ENCODE measurements at places on chromosomes 7 and 10. TPM values are rescaled to one million over a fixed set of nuclear protein-coding genes. Genes with fewer than 3 reads are reported as not detected.

ZNF365 gene
- 22.8 TPM for total RNA-seq

DNA sequence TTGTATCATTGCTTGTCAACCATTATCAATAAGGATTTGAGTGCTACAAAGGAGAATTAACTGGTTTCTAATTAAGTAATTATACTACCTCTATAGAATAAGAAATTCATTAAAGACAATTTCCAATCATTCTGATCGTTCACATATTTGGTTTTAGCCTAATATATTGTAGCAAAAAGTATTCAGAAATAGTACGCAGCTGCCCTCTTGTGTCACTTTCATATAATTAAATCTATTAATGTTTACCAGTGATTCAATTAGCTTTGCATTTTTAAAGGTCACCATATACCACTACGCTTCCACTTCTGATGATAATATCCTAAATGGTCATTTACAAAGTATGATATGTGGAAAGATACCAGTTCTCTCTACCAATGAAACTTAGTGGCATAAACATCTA is 128.3 kb downstream of the NEBL start:
- H3K27me3 ChIP-seq = no peaks in the 10 kb centered on the region
- H3K27ac ChIP-seq = no peak overlapping the region
- DNase-seq = no peak

DNA sequence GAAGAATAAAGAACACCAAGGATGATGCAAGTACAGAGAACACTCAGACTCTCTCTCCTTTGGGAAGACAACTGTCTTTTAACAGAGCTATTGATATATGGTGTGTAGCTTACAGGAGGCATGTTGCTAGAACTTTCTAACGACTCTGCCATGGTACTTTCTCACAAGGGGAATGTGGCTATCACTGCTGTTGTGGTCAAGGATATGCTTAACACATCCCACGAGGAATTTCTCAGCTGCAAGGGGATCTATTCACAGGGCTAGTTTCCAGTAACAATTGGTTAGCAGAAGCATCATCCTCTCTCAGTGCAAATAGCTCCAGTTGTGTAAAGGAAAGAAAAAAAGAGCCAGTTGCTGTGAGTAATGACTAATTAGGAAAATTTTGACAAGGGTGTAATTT is 826.0 kb downstream of the SORCS1 start:
- no peaks in the 10 kb centered on the region for H3K36me3 ChIP-seq
- no peak overlapping the region for H3K4me3 ChIP-seq
- no peak for DNase-seq
- no peaks in the 10 kb centered on the region for H3K27me3 ChIP-seq
- H3K27ac ChIP-seq = no peak overlapping the region
- no peaks in the 10 kb centered on the region for H3K4me1 ChIP-seq

- no peak for DNase-seq
- no peak overlapping the region for H3K27ac ChIP-seq
- H3K4me3 ChIP-seq = no peak overlapping the region
- H3K36me3 ChIP-seq = no peaks in the 10 kb centered on the region
- no peaks in the 10 kb centered on the region for H3K27me3 ChIP-seq
Measured at GRCh38 chr7:139300390-139300789, 40.7 kb upstream of the FMC1 start.

GRCh38 chr7:158957510-158957906 is 101.2 kb downstream of the DYNC2I1 start:
- no peaks in the 10 kb centered on the region for H3K27me3 ChIP-seq

GRCh38 chr10:63156236-63156635 is 23.1 kb downstream of the NRBF2 start:
- no peaks in the 10 kb centered on the region for H3K4me1 ChIP-seq
- no peak overlapping the region for H3K27ac ChIP-seq
- H3K4me3 ChIP-seq = no peak overlapping the region
- H3K27me3 ChIP-seq = no peaks in the 10 kb centered on the region
- H3K36me3 ChIP-seq = peaks cover 9% of the 10 kb centered on the region

DNA sequence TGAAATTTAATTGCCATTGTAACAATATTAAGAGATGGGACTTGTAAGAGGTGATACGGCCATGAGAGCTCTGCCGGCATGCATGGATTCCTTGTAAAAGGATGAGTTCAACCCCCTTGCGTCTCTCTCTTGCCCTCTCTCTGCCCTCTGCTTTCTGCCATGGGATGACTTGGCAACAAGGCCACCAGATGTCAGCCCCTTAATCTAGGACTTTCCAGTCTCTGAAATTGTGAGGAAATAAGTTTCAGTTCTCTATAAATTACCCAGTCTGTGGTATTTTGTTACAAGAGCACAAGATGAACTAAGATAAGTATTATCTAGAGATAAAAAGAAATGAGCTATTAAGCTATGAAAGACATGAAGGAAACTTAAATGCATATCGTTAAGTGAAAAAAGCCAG is 145.7 kb upstream of the AHR start:
- no peaks in the 10 kb centered on the region for H3K36me3 ChIP-seq
- H3K27me3 ChIP-seq = no peaks in the 10 kb centered on the region
- H3K4me1 ChIP-seq = no peaks in the 10 kb centered on the region
- no peak overlapping the region for H3K4me3 ChIP-seq

GRCh38 chr10:3482200-3482993 is 302.6 kb downstream of the KLF6 start:
- no peaks in the 10 kb centered on the region for H3K36me3 ChIP-seq
- H3K27me3 ChIP-seq = no peaks in the 10 kb centered on the region
- DNase-seq = no peak
- H3K27ac ChIP-seq = no peak overlapping the region
- H3K4me1 ChIP-seq = peaks cover 4% of the 10 kb centered on the region

GRCh38 chr10:31975157-31975765 is 46.6 kb upstream of the ARHGAP12 start:
- no peaks in the 10 kb centered on the region for H3K4me1 ChIP-seq
- H3K27me3 ChIP-seq = no peaks in the 10 kb centered on the region
- no peak overlapping the region for H3K27ac ChIP-seq

SH2B2 gene
- total RNA-seq = 2.8 TPM

ELFN1 gene
- 39.0 TPM for total RNA-seq

DNA sequence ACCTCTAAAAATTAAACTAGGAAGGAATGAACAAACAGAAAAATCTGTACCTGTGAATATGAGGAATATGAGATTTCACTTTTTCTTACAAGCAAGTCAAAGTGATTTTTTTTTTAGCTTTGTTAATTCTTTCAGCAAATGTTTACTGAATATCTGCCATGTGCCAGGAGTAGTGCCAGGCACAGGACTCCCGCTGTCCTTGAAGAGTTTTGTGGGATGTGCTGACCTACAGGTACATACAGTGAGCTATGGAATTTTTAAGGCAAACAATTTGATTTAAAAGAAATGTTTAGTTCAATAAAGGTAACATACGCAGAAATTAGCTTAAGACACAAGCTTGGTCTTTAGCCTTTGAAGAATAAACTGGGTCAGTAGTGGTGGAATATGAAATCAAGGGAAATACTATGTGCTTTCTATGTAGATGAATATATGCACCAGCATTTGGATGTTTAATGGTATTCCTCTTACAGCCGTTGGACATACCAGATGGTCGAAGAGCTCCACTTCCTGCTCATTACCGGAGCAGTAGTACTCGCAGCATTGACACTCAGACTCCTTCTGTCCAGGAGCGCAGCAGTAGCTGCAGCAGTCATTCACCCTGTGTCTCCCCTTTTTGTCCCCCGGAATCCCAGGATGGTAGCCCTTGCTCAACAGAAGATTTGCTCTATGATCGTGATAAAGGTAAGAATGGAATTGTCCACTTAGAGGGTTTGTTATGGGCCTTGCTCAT is 102.0 kb downstream of the GLCCI1 start:
- H3K27me3 ChIP-seq = no peaks in the 10 kb centered on the region
- no peak for DNase-seq
- no peak overlapping the region for H3K27ac ChIP-seq
- H3K4me1 ChIP-seq = no peaks in the 10 kb centered on the region

GRCh38 chr7:118372530-118372929 is 148.0 kb downstream of the ANKRD7 start:
- no peaks in the 10 kb centered on the region for H3K27me3 ChIP-seq
- H3K4me1 ChIP-seq = no peaks in the 10 kb centered on the region
- H3K4me3 ChIP-seq = no peak overlapping the region
- H3K36me3 ChIP-seq = no peaks in the 10 kb centered on the region
- no peak overlapping the region for H3K27ac ChIP-seq

DNA sequence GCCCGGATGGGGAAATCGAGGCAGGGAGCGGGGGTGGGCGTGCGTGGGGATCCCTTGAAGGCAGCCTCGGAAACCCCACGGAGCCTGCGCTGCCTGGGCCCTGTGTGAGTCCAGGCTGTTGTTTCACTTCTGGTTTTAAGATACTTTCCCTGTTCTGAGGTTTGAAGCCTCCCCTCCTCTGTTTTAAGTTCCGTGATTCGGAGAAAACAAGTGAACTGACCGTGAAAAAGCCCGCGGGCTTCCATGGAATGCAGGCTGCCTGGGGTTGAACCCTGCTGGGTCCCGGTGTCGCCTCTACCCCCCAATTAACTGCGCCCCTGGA is 401 bp downstream of the LRRC27 start:
- H3K4me1 ChIP-seq = peaks cover 26% of the 10 kb centered on the region
- DNase-seq = no peak
- H3K27me3 ChIP-seq = no peaks in the 10 kb centered on the region
- H3K36me3 ChIP-seq = no peaks in the 10 kb centered on the region

GRCh38 chr10:133306097-133306476 is 2.6 kb downstream of the TUBGCP2 start:
- H3K27me3 ChIP-seq = no peaks in the 10 kb centered on the region
- no peak for DNase-seq
- no peak overlapping the region for H3K4me3 ChIP-seq
- peaks cover 13% of the 10 kb centered on the region for H3K4me1 ChIP-seq
- no peak overlapping the region for H3K27ac ChIP-seq
- H3K36me3 ChIP-seq = peaks cover 4% of the 10 kb centered on the region

Measured in Panc1 (cell line).